Activated CD4-positive, alpha-beta T cell treated with anti-CD3 and anti-CD28 coated beads, Interleukin-2, amount 50 U/mL, for 16 hours (primary cell): ENCODE measurements at places on chromosomes 7 and 10.

DNA sequence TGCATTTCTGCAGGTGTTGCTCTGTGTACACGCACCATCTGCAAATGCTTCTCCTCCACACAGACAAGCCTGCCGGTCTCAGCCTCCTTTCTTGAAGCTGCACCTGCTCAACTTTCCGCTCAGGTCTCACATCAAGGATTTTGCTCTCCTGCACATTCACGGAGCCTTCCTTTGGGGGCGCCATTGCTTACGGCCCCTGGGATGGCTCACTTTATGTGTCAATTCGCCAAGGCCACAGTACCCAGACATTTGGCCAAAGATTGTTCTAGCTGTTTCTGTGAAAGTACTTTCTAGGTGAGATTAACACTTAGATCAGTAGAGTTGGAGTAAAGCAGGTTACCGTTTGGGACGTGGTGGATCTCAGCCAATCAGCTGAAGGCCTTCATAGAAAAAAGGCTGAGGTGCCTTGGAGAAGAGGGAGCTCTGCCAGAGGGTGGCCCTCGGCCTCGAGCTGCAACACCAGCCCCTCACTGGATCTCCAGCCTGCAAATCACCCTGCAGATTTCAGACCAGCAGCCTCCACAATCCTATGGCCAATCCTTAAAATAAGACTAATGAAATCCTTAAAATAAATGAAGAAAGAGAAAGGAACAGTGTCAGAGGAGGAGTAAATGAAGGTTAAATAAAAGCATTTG lies 39.9 kb upstream of the PPP2R2D start:
- no peak for DNase-seq

GRCh38 chr10:131653554-131654470 lies 247.0 kb upstream of the PPP2R2D start:
- DNase-seq, result no peak

GRCh38 chr7:123570390-123571182 lies 13.0 kb upstream of the NDUFA5 start:
- no peak for DNase-seq

- no peak for DNase-seq
Measured at GRCh38 chr7:139725077-139725476, 52.7 kb downstream of the HIPK2 start.

DNA sequence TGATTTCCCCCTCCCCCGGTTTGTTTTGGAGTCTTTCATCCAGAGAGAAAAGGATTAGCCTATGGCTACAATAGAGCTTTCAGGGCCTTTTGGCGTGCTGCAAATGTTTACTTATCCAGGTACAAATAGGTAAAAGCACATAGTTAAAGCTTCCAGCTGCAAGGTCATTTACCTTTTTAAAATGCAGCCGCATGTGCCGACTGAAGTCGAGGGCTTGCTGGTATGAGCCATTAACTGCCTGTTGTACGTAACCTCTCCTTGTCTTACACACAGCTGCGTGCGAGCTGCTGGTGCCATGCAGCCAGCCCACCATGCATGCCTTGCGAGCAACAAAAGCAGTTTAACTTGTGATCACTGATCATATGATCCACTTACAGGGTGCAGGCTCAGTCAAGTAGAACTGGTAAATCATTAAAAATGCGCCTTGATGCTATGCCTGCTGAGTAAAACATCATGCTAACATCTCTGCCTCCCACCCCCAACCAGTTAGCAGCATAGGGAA lies 866.4 kb downstream of the LRMDA start:
- no peak for DNase-seq

DNA sequence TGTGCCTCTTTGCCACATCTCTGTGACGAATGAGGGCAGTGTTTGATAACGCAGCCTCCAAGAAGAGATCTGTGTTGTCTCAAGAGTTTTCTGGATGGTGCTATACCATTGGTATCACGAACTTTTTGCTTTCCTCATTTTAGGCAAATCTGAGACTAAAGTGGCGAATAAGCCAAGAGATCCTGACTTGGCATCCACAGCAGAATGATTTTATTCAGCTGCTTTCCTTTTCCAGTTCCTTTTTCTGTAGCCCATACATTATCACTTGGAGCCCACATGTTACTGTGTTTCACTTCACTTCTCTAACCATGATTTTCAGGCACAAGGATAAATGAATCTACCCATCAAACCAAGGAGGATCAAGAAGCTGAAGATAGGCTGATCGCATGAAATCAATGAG lies 177.9 kb upstream of the PTN start:
- no peak for DNase-seq

DNA sequence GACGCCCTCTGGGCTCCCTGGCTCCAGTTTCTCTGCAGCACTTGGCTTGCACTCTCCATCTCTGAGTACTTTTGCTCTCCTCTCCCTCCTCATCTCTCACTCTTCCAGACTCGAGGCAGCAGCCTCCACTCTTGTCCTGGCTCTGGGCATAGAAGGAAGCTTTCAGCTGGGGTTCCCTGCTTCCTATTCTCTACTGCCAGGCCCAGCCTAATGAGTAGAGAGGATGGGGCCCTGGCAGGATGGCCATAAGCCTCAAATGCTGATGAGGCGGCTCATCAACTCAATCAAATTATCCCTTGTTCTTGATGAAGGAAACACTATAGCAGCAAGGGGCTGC lies 55.8 kb downstream of the NEURL1 start:
- no peak for DNase-seq

DNA sequence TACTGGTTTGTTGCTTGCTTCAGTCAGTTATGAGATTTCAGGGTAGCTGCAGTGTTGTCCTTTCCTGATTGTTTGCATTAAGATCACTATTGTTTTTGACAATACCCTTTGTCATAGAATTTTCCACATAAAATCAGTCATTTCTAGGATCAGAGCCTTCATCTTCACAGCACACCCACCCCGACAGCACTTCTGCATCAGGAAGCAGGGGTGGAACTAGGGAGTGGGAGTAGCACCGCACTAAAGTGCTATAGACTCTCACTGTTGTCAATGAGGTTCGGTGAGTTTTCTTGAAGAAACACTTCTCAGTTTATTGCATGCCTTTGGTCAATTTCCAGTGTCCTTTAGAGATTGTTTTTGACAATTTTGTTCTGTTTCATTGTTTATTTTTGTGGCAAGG lies 632.5 kb downstream of the AUTS2 start:
- DNase-seq, result no peak

DNA sequence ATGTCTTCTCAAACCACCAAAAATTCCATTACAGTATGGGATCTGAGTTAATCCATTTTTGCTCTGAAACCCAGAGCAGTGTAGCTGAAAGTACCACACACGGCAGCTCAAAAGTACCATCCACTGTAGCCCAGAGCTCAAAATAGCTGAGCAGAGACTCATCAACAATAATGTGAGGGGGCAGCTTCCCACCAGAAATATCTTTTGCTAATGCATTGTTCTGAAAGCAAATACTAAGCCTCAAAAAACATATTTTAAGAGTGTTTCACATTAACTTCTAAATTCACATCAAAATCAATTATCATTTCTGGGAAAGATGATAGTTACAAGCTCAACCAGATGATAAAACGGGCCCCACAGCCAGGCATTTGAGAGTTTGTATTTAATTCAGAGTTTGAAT lies 73.7 kb downstream of the ABLIM1 start:
- no peak for DNase-seq

DNA sequence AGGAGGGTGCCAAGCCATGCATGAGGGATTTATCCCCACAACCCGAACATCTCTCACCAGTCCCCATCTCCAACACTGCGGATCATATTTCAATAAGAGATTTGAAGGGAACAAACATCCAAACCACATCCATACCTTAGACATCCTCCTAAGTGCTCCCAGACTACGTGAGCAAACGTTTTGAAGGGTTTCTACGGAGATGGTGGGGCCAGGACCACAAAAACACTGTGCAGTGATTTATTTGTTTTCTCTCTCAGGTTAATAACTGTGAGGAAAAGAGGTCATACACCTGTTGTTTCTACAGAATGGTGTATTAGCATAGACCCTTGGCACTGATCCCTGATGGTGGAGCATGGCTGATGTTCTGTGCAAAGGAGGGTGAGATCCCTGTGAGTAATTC lies 277.8 kb downstream of the FRMD4A start:
- no peak for DNase-seq

DNA sequence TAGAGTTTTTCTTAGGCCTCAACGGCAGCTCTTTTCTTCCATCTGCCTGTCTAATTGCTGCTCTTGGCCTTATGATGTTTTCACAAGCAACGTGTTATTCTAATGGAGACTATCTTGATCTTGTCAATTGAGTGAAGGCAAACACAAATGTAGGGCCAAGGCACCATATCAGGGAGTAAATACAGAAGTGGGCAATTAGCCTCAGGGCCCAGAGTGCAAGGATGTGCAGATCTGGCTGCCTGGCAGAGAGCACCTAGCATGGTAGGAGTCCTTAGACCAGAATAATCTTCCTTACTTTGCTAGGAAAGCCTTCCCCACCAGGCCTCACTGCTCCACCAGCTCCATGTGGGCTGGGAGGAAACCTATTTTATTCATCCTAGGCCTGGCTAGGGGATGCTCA lies 590.9 kb downstream of the LRMDA start:
- DNase-seq, result no peak

DNA sequence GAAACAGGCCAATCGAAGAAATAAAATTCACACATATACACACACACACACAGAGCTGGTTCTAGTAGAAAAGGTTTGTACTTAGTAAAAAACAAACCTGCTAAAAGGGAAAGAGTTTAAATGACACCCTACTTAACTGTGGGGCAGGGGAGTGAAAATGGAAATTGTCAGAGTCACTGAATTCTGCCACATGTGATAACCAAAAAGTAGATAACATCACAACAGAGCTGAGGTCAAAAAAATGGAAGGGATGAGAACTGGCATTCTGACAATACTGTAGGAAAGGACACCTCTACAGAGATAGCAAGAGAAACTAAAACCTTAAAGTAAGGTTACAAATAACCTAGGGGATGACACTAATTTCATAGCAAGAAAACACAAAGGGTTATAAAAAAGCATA lies 74.6 kb downstream of the CACUL1 start:
- no peak for DNase-seq

DNA sequence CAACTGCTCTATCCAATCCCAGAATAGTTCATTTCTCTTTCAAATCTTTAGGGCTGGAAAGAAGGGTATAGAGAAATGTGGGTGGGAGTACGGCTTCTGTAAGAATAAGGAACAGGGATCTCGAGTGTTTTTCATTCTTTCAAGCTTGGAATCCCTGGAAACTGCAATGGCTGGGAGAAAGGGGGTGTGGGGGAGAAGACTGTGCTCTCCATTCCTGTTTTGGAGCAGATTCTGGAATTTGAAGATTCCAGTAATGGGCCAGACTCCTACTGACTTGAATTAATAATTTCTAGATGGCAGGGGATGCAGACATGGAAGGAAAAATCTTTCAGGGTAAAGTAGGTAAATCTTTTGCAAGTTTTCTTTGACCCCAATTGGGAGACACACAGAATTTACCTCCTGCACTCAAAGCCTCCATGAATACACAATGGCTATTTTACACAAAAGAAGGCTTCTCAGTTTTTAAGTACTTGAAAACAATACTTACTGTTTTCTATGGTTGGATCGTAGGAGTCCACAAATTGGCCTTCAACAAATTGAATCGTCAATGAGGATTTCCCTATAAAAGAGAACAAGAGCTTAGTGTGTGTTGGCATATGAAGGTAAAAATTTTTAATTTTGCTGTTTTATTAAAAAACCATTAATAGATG lies 29.1 kb downstream of the RHEB start:
- no peak for DNase-seq

DNA sequence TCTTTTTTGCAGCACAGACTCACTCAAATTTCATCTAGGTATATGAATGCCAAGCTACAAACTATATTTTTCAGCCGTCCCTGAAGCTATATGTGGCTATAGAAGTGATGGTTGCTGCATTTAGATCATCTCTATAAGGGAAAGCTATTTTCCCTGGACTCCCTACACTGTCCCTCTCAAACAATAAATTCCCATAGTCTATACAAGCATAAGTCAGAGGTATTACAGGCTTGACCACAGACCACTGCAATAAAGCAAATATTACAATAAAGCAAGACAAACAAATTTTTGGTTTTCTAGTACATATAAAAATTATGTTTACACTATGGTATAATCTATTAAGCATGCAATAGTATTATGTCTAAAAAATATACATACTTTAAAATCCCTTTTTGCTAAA lies 1015.5 kb upstream of the LRRN3 start:
- no peak for DNase-seq

GRCh38 chr7:88386665-88387156 lies 80.0 kb upstream of the STEAP4 start:
- DNase-seq, result no peak

DNA sequence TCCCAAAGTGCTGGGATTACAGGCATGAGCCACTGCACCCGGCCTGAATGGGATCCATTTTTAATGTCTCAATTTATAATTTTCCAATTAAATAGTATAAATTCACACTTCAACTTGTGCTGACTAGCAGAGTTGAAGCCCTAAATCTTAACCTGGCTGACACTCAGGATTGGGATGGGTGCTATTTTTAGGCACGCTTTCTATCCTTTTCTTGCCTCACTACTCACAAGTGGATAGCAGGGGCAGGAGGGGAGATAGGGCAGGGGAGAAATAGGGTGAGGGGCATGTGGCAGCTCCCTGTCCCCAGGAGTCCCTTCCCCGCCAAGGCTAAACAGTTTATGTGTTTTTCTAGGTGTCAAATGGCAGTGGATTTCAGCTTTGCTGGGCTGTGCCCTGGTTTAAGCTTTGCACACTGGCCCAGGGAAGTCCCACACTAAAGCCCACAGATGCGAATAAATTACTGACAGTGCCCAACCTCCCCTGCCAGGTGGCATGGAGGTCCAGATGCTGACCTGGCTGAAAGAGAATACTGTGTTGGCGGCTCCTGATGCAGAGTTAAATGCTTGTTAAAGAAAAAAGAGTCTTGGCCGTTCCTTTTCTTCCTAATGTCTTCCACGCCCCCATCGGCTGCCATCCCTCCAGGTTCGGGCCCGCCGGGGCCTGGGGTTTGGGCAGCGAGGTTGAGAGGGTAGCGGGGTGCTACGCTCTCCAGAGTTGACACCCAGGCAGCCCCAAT lies 36.2 kb upstream of the EFCAB10 start:
- no peak for DNase-seq

GRCh38 chr7:157320608-157320980 lies 16.2 kb upstream of the DNAJB6 start:
- no peak for DNase-seq

DNA sequence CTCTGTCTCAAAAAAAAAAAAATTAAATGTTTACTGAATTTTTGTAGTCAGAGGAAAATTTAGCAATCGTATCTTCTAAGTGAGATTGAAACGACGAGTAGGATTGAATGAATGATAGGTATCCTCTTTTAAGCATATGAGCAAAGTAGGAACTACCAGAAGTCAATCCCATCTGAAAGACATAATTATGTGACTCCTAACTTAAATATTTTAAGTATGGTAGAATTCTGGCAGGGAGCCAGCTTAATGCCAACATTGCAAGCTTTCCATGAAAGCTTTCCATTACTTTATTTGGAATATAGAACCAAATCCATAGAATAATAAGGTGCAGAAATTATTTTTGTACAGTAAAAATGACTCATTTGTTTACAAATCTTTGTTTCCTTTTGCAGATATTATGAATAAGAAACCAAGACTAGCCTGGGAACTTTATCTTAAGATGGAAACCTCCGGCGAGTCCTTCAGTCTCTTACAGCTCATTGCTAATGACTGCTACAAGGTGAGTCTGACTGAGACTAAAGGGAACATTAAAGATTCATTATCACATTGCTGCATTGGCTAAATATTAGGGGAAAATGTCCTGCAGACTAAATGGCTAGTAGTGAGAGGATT lies 50.2 kb upstream of the UBN2 start:
- DNase-seq, result no peak

GRCh38 chr7:114048386-114049235 lies 129.8 kb upstream of the PPP1R3A start:
- no peak for DNase-seq
